ENCODE measurements at places on chromosomes 1 and 21.

- no peak for ATAC-seq
These were observed 343.6 kb downstream of the PTPRU start for GRCh38 chr1:29579821-29580425.

GRCh38 chr1:24286246-24287010 is 32.7 kb upstream of the GRHL3 start:
- ATAC-seq, result no peak

- no peak for ATAC-seq
These were observed 23.8 kb upstream of the COL18A1 start for GRCh38 chr21:45381036-45381787.

DNA sequence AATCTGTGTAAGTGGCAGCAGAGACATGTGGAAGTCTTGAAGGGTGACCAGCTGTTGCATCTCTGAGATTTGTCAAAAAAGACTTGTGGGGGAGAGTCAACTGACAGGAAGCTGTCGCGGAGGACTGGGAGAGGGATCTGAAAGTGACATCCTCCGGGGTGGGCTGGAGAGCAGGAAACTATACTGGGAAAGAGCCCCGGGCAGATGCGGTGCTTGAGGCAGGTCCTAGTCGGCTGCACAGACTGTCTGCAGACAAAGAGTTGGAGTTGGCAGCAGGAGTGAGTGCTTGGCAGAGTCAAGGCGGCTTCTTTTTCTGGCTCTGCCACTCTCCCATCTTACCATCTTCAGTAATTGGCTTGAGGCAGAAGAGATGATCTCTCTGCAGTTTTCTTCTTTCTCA is 294.0 kb upstream of the C1orf87 start:
- ATAC-seq, result no peak

DNA sequence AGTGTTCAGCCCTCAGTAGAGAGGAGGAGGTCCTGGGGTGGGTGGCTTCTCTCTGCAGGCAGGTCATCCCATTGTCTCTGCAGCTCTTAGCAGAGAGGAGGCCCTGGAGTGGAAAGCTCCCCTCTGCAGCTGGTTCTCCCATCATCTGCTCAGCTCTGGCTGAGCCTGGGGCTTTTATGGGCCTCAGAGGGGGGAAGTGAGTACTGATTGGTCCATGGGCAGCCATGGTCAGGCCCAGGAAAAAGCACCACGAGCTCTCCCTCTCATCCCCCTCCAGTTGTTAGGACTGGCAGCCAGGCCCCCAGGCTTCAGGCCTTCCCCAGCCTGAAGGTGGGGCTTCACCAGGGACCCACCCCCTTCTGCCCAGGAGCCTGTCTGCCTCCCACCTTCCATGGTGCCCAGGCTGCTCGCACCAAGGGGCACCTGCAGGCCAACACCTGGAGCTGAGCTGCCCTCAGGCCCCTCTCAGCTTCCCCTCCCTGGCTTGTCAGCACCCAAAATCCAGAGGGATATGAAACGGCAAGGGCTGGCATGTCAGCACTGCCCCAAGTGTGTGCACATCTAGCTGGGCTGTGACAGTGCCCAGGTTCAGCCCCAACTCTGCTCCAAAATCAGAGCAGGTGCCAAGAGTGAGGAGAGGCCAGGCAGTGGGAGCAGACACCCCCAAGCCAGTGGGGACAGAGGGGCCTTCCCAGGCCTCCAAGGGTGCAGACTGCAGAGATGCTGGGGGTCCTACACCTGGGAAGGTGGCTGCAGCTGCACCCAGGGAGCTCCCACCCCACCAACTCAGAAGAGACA is 449.0 kb downstream of the MATN1 start:
- no peak for ATAC-seq

- ATAC-seq, result no peak
These were observed 191.8 kb upstream of the RAB4A start for GRCh38 chr1:229079016-229079595.

- no peak for ATAC-seq
These were observed 99.8 kb downstream of the KAZN start for GRCh38 chr1:14698314-14698713.

DNA sequence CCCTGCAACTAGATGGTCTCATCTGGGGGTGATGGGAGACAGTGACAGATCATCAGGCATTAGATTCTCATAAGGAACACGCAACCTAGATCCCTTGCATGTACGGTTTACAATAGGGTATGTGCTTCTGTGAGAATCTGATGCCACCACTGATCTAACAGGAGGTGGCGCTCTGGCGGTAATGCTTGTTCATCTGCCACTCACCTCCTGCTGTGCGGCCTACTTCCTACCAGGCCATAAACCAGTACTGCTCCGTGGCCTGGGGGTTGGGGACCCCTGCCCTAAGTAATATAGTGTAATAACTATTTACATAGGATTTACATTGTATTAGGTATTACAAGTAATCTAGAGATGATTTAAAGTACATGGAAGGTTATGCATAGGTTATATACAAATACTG is 134.9 kb downstream of the CLEC20A start:
- peak; percentile 25 for ATAC-seq

- ATAC-seq, result peak; percentile 61
These were observed 77.7 kb downstream of the TOMM20 start for GRCh38 chr1:235050911-235051360.

DNA sequence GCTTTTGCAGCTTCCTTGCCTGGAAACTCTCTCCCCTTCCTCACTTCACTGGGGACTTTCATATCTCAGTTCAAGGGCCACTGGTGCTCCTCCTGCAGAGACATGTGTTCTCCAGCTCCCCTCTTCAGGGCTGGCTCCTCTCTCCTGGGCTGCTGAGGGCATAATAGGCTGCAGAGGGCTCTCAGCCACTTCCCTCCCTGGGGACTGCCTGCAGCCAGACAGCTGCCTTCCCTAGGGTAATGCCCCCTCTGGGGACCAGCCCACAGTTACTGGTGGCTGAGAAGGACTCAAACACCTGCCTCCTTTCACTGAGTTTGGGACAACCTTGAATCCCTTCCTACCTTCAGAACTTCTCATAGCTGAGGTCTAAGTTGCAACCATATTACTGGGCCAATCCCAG is 104.8 kb upstream of the POU3F1 start:
- ATAC-seq, result no peak

DNA sequence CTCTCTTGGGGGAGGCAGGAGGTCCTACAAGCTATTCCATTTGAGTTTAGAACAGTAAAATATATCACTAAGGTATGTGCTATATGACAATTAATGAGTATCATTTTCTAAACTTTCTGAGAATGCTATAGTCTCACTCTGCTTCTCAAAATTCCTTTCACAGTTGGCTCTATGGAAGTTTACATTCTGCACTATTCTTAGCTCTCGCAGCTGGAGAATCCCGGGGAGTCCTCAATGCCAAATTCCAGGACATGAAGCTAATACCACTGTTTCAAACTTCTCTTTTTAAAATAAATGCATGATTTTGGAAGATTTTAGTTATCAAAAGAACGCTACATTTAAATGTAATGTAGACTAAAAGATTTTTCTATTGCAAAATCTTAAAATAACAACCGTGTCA is 22.4 kb upstream of the PALMD start:
- no peak for ATAC-seq

GRCh38 chr1:11342621-11343032 is 69.6 kb downstream of the UBIAD1 start:
- ATAC-seq, result no peak

GRCh38 chr1:221633841-221634409 is 108.0 kb downstream of the DUSP10 start:
- ATAC-seq, result no peak

DNA sequence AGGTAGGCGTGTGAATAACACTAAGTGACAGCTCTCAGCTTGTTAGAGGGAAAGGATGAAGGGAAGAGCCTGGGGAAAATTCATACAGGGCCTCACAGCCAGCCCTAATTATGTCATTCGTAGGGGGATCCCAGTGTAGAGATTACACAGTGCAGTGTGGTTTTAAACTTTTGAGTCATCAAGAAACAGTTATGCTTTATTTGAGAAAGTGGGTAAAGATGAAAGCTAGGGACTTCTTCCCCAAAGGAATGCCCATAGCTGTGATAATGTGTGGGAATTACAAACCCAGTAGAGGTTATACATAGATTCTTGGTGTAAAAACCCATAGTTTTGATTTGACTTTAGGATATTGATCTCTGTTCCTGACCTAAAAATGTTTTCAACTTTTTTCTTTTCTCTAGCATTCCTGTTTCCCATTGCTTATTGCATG is 1.9 kb downstream of the TTF2 start:
- ATAC-seq, result no peak

GRCh38 chr1:204373911-204374310 is 14.2 kb upstream of the PLEKHA6 start:
- ATAC-seq, result no peak

DNA sequence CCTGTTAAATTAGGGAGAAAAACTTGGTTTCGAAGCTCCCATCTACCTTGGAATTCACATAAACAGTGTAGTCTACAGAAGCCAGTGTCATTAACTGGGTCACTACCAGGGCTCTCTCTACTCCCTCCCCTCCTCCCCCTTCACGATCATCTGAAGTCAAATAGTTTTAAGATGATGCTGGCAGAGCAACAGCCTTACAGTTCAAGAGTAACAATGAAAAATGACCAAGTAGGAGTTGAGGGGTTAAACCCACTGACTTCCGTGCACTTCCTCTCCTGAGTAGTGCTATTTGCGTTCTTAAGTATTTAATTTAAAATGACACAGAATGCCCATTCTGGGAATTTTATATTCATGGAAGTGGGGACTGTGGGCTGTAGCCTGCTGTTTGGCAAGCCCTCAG is 236.9 kb downstream of the SIPA1L2 start:
- ATAC-seq, result peak; percentile 66

DNA sequence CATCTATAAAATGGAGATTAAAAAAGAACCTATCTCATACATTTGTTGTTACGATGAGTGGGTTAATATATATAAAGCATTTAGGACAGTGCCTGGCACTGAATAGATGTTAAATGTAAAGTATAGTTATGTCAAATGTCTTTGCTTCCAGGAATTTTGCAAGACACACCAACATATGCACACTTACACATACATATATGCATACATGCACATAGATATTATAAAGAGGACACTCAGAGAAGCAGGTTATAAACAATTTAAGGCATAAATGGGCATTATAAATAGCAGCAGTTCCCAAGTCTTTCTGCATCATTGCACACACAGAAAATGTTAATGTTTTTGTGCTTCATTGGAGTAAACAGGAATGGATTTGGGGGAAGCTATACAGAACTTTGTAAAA is 13.3 kb downstream of the CYP4X1 start:
- no peak for ATAC-seq

- ATAC-seq, result no peak
These were observed 22.9 kb downstream of the CD244 start for GRCh38 chr1:160839746-160840145.

- no peak for ATAC-seq
These were observed 23.1 kb upstream of the DYNLT5 start for GRCh38 chr1:66729119-66729518.

DNA sequence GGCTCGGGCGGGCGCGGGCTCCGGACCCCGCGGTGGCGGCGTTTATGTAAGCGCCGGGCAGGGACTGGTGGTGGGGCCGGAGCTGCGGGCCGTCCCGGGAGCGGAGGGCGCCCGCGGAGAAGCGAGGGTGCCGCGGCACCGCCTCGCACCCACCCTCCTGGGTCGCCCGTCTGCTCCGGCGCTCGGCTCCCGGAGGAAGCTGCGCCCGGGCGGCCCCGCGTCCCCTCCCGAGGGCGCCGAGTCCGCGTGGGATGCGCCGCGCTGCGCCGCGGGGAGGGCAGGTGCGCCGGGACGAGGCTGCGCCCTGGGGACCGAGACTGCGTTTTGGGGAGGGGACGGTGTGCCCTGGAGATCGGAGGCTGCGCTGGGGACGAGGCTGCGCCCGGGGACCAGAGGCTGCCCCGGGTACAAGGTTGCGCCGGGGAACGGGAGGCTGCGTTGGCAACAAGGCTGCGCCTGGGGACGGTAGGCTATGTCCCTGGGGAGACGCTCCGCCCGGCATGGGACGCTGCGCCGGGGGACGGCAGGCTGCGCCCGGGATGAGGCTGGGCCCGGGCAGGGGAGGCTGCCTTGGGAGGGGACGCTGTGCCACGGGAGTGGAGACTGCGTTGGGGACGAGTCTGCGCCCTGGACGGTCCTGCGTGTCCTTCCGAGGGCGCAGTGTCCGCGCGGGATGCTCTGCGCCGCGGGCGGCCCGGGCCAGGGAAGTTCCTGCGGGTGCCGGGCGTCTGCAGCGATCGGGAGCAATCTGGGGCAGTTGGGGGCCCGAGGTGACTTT is 627 bp downstream of the ADARB1 start:
- peak; percentile 29 for ATAC-seq

DNA sequence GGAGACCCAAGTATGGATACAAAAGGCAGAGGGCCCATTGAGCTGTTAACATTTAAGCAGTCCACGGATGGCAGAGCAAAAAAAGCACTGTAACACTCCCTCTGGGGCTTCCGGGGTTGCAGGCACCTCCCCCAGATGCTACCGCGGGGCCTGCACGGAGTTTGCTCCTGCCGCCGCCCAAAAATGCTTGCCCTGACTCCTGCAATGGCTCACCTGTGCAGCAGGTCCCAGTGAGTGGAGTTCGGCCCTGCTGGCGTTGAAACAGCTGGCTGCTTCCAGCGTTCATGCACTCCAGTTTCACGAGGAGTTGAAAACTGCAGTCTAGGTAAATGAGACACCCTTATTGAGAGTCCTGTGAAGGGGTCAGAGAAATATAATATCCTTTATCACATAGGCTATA is 832.8 kb downstream of the NCAM2 start:
- ATAC-seq, result no peak

DNA sequence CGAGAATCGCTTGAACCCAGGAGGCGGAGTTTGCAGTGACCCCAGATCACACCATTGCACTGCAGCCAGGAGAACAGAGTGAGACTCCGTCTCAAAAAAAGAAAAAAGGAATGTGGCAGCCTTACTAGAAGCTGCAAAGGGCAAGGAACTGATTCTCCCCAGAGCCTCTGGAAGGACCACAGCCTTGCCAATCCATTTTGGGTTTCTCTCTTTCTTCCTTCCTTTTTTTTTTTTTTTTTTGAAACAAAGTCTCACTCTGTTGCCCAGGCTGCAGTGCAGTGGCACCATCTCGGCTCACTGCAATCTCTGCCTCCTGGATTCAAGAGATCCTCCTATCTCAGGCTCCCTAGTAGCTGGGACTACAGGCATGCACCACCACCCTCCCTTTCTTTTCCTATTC is 9.9 kb upstream of the IFNGR2 start:
- no peak for ATAC-seq

DNA sequence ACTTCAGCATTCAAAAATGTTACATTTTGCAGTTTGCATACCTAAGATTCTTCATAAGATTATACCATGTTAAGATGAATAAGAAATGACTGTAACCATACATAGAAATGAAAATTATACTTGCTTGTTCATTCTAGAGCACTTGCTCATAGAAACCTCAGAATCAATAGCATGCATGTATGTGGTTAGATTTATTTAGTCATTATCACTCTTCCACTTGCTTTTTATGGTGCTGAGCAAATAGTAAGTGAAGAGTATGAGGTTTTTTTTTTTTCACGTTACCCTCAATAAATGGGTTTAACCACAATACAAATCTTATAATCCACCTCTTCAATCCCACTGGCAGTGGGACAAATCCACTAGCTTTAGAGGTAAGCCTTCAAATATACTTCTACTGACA is 84.7 kb downstream of the LRRC53 start:
- ATAC-seq, result no peak

DNA sequence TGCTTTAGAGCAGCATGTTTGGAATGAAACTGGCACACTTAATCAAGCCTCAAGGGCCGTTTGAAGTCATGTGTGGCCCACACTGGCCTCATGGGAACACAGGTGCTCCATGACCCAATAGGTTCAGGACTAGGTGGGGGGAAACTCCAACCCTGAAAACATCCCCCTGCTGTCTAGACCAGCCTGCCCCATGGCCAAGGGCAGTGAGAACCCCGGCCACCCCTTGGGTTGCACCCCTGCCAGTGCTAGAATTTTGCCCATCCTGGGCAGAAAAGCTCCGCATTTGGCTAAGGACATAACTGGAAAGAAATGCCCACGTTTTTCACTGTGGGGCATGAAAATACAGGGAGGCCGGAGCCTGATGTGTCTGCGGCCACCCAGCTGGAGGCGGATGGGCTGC is 6.1 kb upstream of the PTGER3 start:
- ATAC-seq, result peak; percentile 12

Measured in SK-N-SH treated with all-trans-retinoic acid at 6 μM for 48 hours (cell line).